ENCODE measurements at places on chromosomes 2 and 18.

DNA sequence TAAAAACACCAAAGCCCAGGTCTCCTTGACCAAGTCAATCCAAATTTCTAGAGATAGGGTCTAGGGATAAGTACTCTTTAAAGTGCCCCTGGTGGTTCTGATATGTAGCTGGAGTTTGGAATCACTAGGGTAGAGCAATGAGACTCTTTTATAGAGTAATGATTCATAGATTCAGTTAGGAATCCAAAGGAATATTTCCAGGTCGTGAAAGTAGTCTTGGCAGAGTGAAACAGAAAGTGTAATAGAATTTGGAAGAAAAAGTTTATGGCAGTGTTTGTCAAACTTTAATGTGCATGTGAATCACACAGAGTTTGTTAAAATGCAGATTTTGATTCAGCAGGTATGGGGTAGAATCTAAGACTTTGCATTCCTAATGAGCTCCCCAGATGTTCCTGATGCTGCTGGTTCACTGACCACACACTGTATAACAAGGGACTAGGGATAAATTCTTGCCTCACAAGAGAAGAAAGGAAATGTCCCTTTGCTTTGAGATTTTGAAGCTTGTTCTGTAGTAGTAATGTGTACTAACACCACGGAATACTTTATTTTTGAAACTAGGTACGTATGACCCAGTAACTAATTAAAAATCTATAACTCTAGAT is 1.8 kb downstream of the UPP2 start:
- DNase-seq = no peak
- no peak overlapping the region for H3K4me3 ChIP-seq
- no peaks in the 10 kb centered on the region for H3K4me1 ChIP-seq

DNA sequence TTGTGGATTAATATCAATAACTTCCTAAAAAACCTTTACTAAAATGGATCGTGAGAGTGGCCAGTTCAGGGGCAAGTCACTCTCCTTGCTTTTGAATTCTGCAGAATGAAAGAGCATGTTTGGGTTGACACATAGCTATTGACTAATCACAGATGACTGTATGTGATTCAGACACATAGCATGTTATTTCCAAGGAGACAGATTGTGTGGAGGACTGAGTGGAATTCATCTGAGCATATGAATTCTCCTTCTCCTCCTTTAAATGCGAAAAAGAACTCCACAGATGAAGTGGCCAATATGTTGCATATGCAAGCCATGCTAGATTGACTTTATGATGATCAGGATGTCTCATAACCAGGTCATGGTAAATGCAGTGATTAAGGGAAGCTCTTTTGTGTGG is 249.4 kb upstream of the FAM98A start:
- no peaks in the 10 kb centered on the region for H3K36me3 ChIP-seq
- H3K4me1 ChIP-seq = no peaks in the 10 kb centered on the region
- no peak for DNase-seq
- H3K27me3 ChIP-seq = no peaks in the 10 kb centered on the region
- no peak overlapping the region for H3K27ac ChIP-seq
- H3K4me3 ChIP-seq = no peak overlapping the region

- no peak for DNase-seq
- no peak overlapping the region for H3K27ac ChIP-seq
- no peaks in the 10 kb centered on the region for H3K4me1 ChIP-seq
- H3K36me3 ChIP-seq = no peaks in the 10 kb centered on the region
Measured at GRCh38 chr2:140257692-140258300, 1477.6 kb upstream of the NXPH2 start.

- no peak overlapping the region for H3K27ac ChIP-seq
- no peaks in the 10 kb centered on the region for H3K36me3 ChIP-seq
- no peak overlapping the region for H3K4me3 ChIP-seq
- no peaks in the 10 kb centered on the region for H3K4me1 ChIP-seq
Measured at GRCh38 chr2:9944330-9944758, 7.1 kb upstream of the GRHL1 start.

GRCh38 chr18:72830109-72830508 is 37.7 kb downstream of the NETO1 start:
- no peaks in the 10 kb centered on the region for H3K36me3 ChIP-seq
- DNase-seq = peak; percentile 18
- no peak overlapping the region for H3K27ac ChIP-seq

DNA sequence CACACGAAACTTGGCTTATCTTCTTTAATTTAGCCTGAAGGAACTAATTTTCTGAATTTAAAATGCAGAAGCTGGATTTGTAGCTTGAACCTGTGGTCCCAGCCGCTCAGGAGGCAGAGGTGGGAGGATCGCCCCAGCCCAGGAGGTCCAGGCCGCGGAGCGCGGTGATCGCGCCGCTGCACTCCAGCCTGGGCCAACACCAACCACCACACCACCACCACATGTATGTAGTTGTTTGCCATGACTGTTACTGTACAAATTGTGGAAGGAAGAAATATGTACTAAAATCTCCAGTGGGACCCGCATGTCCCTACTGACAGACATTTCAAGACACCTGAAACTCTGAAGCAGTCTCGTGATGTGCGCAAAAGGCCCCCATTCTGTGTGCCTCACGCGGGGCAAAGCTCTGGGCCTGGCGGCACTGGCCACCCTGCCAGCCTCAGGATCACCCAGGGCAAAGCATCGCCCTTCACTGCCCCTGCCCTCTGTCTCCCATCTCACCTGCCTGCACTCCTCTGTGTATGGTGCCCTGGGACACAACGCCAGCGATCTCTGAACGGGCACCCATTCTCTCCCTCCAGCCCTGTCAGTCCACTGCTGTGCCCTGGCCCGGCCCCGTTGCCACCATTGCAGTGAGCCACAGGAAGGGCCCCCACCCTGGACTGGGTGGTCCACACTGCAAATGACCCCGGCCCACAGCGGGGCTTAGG is 10.1 kb upstream of the ADI1 start:
- DNase-seq = no peak
- H3K4me3 ChIP-seq = no peak overlapping the region
- H3K27me3 ChIP-seq = no peaks in the 10 kb centered on the region
- no peaks in the 10 kb centered on the region for H3K4me1 ChIP-seq

GRCh38 chr18:31603315-31603714 is 11.6 kb downstream of the TTR start:
- no peaks in the 10 kb centered on the region for H3K36me3 ChIP-seq
- H3K4me3 ChIP-seq = no peak overlapping the region
- no peaks in the 10 kb centered on the region for H3K4me1 ChIP-seq
- H3K27ac ChIP-seq = no peak overlapping the region
- H3K27me3 ChIP-seq = no peaks in the 10 kb centered on the region
- no peak for DNase-seq

DNA sequence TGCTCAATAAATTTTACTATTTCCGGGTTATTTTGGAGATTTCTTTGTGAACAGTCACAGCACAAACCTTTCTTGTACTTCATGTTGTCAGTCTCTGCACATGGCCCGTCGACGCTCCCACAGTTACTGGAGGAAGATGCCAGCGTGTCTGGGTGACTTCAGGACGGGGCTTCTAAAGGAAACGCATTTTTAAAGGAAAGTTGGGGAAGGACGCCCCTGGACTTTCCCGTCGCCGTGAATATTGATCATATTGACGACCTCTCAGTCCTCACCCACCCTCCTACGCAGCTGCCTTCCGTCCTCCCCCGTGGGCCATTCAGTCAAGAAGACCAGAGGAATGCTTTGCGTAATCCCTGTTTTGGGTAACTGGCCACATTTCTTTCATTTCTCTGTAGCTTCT is 71.1 kb upstream of the SNTG2 start:
- no peak for DNase-seq
- no peak overlapping the region for H3K4me3 ChIP-seq
- H3K27ac ChIP-seq = no peak overlapping the region
- no peaks in the 10 kb centered on the region for H3K36me3 ChIP-seq
- peaks cover 14% of the 10 kb centered on the region for H3K27me3 ChIP-seq
- no peaks in the 10 kb centered on the region for H3K4me1 ChIP-seq

- no peak overlapping the region for H3K27ac ChIP-seq
- H3K27me3 ChIP-seq = no peaks in the 10 kb centered on the region
- no peak for DNase-seq
- H3K4me1 ChIP-seq = no peaks in the 10 kb centered on the region
Measured at GRCh38 chr2:165471349-165471950, 2.0 kb downstream of the CSRNP3 start.

DNA sequence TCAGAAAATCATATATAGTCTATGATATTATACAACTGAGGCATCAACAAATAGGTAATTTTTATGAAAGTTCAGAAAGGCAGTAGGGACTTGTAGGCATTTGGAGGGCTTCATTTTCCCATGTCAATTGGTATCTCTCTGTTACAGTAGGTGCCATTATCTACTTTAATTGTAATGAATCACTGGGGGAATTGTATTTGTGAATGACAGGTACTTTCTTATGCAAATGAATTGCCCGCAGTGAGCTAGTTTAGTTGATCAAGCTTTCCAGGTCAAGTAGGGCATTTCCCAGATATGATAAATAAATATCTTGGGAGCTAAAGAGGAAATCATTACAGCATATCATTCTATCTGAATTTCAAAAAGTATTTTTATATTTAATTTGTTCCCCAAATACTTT is 1116.3 kb downstream of the DPP10 start:
- no peaks in the 10 kb centered on the region for H3K4me1 ChIP-seq
- no peak for DNase-seq
- no peaks in the 10 kb centered on the region for H3K27me3 ChIP-seq
- no peaks in the 10 kb centered on the region for H3K36me3 ChIP-seq
- no peak overlapping the region for H3K27ac ChIP-seq

DNA sequence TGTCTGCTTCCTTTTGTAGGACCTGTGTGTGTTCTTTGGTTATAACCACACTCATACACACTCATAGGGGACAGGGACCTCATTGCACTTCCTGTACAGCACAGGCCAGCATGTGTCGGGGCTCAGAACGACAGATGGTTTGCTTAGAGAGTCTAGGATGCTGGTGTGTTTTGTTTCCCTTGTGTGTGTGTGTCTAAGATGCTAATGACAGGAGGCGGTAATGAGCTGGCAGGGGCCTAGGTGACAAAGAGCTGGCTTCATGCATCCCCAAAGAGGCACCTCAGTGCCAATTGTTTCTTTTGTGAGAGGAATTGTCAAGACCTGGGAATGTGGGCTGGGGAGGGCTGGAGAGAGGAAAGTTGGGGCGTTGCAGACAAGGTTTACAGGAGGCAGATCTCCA is 66.6 kb downstream of the CELF4 start:
- H3K36me3 ChIP-seq = no peaks in the 10 kb centered on the region
- no peak overlapping the region for H3K27ac ChIP-seq
- no peak for DNase-seq

DNA sequence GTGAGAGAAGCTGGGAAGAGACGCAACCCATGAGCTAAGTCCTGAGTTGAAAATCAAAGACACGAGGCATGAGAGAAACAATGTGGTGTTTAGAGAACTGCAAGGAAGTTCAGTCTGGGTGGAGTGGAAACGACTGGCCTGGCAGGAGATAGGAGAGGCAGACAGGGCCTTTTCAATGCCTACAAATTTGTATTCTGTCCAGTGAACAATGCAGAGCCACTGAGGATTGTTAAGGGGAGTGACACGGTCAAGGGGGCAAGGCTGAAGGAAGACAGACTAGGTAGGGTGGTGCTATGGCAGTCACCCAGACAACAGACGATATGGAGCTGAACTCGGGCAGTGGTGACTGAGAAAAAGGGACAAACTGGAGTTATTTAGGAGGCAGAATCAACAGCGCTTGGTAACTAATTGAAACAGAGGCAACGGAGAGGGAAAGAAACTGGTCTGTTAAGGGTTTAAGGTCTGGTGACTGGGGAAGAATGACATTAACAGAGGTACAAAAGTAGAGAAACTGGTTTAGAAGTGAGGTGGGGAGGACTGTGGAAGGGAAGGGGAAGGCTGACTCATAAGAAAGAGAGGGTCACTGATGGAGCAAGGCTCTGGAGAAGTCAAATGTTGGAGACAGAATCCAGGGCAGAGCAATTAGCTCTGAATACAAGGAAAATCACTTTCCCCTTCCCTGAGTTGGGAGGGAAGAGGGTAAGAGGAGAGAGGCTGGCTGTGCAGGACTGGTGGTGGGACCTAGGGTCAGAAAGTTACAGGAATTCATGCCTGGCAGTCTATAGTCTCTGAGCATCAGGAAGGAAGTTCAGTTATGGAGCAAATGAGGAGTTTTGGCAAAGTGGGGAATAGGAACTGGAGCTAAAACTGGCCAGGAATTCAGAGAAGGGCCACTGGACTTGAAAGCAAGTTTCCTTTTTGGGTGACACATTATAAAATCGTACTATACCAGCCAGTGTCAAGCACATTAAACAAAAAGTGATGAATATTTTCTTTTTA is 63.4 kb upstream of the CHRNA1 start:
- no peak overlapping the region for H3K27ac ChIP-seq
- H3K4me1 ChIP-seq = no peaks in the 10 kb centered on the region
- DNase-seq = no peak
- no peaks in the 10 kb centered on the region for H3K27me3 ChIP-seq

DNA sequence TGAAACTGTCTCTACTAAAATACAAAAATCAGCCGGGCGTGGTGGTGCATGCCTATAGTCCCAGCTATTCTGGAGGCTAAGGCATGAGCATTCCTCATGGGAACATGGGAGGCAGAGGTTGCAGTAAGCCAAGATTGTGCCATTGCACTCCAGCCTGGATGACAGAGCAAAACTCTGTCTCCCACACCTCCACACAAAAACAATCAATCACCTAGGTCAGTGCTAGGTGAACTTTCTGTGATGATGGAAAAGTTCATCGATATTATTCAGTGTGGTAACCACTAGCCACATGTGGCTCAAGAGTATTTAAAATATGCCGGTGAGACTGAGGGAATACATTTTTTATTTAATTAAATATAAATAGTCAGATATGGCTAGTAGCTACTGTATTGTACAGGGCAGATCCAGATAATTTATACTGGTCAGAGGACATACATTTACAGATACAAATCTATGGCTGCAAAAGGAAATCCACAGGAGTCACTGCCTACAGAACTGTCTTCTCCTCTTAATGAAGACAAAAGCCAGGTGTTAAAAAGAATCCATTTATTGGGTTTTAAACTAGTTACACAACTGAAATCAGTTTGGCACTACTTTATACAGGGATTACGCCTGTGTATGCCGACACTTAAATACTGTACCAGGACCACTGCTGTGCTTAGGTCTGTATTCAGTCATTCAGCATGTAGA is 3.9 kb upstream of the GPR75 start:
- no peak overlapping the region for H3K4me3 ChIP-seq
- no peaks in the 10 kb centered on the region for H3K27me3 ChIP-seq
- peaks cover 33% of the 10 kb centered on the region for H3K36me3 ChIP-seq
- H3K4me1 ChIP-seq = no peaks in the 10 kb centered on the region
- no peak overlapping the region for H3K27ac ChIP-seq

DNA sequence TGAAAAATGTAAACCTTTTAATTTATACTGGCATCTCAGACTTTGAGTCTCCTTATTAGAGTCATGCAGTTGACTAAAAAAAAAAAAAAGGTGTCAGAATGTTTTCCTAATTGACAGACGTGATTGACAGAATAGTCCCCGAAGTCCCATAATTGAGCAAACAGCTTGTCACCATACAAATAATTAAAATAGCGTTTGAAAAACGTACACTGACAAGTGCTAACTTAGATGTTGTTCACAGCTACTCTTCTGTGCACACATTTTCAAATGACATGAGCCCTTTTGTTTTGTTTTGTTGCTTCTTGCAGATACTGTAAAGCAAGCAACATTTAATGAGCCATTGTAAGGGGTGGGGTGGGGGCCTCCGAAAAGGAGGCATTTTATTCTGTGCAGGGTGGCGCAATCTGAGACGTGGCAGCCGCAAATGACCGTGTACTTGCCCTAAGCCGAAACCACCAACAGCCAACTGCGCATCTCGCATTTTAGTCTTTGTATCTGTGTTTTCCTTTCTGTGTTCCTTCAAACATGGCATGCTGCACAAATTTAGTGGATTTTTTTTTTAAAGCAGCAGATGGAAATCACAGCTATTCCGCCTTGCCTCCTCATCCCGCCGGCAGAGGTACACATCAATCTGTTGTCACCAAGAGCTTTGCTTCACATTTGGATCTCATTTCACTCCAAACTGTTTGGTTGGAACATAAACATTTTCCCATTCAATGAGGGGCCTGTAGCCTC is 52.4 kb downstream of the LPIN1 start:
- no peaks in the 10 kb centered on the region for H3K27me3 ChIP-seq
- no peak for DNase-seq
- H3K27ac ChIP-seq = no peak overlapping the region
